ENCODE measurements at places on chromosomes 3 and 15.
A peak's percentile ranks its signal among the peaks of the same experiment; 100 is the strongest.

GRCh38 chr3:24088782-24089181 lies 143.7 kb downstream of the NR1D2 start:
- DNase-seq: peak; percentile 57

DNA sequence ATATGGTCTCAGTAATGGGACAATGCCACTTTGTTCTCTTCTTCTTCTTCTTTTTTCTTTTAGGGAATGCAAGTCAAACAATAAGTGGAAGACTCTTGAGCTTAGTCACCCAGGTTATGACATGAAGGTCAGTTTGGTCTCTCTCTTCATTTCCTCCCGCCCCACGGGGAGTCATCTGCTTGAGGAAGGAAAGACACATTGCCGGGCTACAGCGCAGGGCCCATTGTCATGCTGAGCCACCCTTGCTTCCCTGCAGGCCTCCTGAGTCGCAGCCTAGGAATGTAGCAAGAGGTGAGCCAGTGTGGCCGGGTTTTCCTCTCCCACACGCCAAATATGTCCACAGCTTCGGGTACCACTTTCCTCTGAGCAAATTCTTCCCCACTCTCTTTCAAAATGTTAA lies 47.6 kb downstream of the RAP2B start:
- peak; percentile 63 for DNase-seq

- no peak for DNase-seq
Observed at GRCh38 chr3:141269961-141270360, 38.3 kb downstream of the PXYLP1 start.

DNA sequence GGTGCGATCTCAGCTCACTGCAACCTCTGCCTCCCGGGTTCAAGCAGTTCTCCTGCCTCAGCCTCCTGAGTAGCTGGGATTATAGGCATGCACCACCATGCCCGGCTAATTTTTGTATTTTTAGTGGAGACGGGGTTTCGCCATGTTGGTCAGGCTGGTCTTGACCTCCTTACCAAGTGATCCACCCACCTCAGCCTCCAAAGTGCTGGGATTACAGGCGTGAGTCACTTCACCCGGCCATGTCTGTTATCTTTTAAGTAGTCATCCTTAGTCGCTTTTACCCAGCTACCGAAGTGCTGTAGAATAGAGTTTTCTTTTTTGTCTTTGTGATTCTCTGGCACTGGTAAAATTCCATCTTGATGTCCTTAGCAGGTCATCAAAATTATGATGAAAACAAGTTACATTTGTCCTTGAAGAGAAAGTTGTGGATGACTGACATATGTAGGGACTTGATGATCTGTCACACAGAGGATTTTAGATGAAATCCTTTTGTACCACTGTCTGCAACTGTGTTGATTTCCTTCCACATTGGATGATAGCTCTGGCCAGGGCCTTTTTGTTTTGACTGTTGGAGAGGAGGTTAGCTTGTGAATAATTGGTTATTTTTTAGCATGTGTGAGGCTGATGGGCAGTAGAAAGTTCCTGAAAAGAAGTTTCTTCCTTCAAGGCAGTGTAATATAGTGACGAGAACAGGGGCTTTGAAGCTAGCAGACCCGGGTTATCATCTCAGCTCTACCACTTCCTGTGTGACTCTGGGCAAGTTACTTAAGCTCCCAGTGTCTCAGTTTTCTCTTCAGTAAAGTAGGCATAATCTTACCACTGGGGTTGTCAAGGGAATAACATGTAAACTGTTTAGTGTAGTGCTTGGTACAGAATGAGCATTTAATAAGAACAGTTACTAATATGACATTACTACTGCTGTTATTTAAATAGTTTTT lies 18.8 kb downstream of the ATG7 start:
- DNase-seq: peak; percentile 81

DNA sequence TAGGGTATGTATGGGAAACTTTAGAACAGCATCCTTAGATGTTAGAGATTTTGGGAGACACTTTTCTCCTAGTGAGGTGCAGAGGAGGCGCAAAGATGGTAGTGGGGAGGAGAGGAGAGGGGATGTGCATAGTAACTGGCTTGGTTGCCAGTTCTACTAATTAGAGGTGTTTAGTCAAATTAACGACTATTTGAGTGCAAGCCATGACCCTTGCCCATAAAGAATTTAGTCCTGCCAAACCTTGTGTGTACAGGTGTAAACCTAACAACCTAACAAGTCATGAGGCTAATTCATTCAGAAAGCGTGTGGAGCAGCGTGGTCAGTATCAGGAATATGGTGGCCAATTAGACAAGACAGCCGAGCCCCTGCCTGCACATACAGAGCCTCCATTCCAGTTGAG lies 62.2 kb upstream of the SEC22A start:
- no peak for DNase-seq

DNA sequence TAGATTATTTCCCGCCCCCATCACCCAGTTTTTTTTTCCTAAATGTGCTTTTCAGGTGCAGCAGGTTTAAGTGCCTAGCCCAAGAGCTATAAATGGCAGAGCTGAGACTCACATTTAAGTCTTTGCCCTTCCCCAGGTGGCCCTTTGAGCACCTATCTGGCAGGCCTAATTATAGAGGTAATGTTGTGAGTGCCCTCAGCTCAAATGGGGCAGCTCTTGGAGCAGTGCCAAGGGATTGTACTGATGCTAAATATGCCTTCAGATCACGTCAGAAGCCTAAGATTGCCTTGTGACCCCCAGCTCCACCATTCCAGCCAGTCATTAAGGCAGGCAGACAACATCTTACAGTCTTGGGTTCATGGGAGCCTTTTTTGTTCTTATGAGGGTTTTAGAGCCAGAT lies 159.5 kb downstream of the RPLP1 start:
- DNase-seq: no peak

- DNase-seq: no peak
Observed at GRCh38 chr15:48470096-48470495, 138.9 kb downstream of the DUT start.

DNA sequence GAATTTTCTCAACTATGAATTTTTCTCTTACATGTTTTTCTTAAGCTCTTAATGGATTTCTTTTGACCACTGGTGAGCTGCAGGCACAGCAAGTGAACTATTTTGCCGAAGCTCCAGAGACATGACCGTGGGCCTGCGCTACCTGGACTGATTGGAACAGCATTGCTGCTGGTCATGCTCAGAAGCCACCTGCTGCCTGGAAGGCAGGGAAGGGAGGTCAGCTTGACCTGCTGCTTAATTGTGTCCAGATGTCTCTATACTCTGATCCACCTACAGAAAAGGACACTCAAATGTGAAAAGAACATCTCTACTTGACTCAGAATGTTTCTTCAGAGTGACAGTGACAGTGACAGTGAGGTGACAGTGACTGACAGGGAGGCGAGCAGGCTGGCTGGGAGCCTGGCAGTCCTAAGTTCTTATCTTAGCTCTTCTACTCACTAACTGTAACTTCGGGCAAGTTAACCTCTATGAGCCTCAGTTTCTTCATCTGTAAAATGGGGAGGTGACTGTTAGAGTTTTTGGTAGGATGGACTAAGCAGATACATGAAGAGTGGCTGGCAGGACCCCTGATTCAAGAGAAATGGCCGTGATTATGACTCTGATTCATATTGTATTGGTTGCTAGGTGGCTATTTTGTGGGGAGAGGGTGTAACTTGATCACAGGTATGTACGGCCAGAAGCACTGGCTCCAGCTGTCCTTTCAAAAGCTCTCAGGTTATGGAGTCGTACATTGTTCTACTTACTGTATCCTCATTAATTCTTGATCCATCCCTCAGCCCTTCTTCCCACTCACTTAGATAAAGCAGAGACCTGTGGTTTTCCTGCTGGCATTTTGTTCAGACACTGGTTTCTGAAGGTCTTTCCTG lies 54.8 kb upstream of the DLG1 start:
- DNase-seq: no peak

DNA sequence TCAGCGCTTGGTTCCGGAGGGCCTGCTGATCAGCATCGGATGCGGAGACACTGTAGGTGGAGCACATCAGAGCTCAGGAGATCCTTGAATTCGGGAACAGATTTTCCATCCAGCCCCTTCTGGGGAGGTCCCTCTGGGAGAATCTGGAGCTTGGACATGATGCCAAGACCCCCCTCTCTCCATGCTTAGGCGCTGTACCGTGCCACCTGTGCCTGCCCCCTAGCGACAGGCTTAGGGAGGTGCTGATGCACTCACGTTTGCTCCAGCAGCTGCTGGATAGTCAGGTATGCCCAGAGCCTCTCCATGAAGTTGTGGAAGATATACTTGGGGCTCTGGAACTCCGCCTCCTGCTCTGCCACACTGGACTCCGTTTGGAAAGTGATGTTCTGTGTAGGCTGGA lies 9.7 kb downstream of the ITIH4 start:
- DNase-seq: peak; percentile 12

GRCh38 chr3:172475703-172476102 lies 27.4 kb upstream of the GHSR start:
- DNase-seq: no peak

- no peak for DNase-seq
Observed at GRCh38 chr15:23566651-23567050, 1.2 kb downstream of the MKRN3 start.

GRCh38 chr15:92510163-92510882 lies 116.6 kb downstream of the ST8SIA2 start:
- no peak for DNase-seq

GRCh38 chr3:115671761-115672455 lies 48.6 kb downstream of the GAP43 start:
- DNase-seq: peak; percentile 40

DNA sequence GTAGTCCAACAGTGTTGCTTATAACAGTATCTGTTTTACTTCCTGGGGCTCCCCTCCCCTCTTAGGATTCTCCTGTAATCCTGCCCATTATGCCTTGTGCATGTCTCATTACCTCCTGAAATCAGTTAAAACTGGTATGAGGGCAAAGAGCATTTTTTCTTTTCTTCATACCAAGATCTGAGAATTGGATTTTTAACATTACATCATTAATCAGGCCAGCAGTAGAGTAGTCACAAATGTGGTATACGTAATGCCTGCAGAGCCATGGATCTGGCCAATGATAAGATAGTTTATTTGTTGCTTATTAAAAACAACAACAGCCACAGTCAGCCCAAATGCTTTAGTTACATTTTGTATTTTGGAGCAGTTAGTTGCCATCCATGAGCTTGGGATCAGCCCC lies 23.2 kb downstream of the ARID3B start:
- DNase-seq: no peak

DNA sequence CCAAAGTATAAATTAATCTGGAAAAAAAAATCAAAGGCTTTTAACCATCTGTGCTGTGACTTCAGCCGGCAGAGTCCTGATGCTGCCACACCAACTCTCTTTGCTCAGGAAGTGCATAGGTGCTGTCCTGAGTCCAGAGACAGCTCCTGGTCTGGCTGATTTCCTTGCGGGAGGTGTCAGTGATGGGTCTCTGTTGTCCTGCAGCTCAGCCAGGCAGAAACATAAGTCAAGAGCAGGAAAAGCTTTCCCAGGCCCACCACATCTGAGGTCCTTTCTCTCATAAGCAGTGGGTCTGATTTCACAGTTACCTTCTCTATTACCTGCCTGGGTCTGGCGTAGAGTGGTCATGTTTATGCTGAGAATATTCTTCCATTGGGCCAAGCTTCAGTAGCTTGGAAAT lies 19.4 kb downstream of the CHST2 start:
- no peak for DNase-seq

- DNase-seq: no peak
Observed at GRCh38 chr3:138468451-138468850, 34.0 kb downstream of the ESYT3 start.

- peak; percentile 79 for DNase-seq
Observed at GRCh38 chr3:12967606-12968351, 105.5 kb downstream of the IQSEC1 start.

DNA sequence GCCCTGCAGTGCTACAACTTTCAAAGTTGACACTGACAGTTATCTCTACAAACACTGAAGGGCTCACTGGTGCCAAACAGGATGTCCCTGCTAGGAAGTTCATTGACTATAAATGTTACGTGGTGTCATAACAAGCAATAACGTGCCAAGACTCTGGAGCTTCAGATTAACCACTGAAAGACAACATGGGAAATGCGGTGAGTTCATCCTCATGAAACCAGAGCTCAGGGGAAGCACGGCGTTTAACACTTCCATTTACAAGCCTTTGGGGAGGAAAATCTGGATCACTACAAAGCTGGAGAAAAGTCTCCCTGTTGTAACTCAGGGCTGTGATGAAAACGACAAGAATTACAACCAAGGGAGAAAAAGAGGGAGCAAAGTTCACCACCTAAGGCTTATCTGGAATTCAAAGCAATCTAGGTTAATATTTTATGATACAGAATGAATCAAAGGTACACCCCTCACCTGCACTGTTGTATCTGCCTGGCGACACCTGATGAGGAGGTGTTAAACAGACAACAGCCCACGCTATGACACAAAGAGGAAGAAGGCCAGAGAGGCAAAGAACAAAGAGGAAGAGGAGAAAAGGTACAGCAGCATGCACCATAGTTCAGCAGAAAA lies 27.0 kb downstream of the SHQ1 start:
- DNase-seq: peak; percentile 76

GRCh38 chr3:149479621-149480325 lies 5.3 kb downstream of the TM4SF4 start:
- DNase-seq: no peak

DNA sequence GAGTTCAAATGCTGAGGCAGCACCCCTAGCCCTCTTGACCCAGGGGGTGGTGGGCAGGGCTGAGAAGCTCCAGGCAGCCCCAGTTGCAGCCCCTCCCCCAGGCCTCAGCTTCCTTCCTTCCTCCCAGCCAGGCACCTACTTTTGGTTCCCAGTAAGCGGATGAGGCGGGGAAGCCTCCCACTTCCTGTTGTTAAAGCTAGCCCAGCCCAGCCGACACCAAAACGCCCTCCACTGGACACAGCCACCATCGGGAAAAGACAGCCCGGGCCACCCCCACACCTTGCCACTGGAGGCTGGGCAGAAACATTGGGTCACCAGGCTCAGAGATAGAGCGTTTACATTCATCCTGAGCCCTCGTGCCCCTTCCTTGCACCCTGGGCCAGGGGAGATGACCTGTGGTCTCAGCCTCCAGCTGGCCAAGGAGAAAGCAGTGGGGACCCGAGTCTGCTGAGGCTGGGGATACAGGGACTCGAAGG lies 3.5 kb downstream of the DUSP7 start:
- peak; percentile 76 for DNase-seq

GRCh38 chr3:156106721-156107373 lies 13.5 kb upstream of the KCNAB1 start:
- DNase-seq: no peak

GRCh38 chr3:35931867-35932266 lies 292.5 kb downstream of the ARPP21 start:
- no peak for DNase-seq

GRCh38 chr3:182330646-182331045 lies 462.7 kb upstream of the ATP11B start:
- DNase-seq: no peak

- no peak for DNase-seq
Observed at GRCh38 chr3:26484140-26484539, 138.4 kb upstream of the LRRC3B start.

GRCh38 chr15:66733976-66734375 lies 31.9 kb downstream of the SMAD6 start:
- DNase-seq: no peak

DNA sequence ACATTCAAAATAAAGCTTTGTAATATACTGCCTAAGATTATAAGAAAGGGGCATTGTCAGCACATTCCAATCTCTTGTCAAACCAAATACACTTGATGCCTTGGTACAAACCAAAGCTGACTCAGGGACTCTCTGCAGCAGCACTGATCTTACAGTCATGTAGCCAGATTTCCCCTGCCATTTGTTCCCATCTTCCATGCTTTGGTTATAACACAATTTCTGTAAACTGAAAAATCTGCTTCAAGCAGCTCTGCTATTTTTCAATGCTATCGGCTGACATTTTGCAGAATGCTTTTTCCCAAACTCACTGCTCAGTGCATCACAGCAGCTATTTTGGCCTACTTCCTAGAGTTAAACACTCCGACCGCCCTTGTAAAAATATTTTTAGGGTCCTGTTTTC lies 18.2 kb downstream of the PLOD2 start:
- DNase-seq: peak; percentile 71

- DNase-seq: no peak
Observed at GRCh38 chr3:42980209-42980608, 1.1 kb downstream of the GASK1A start.

All from fibroblast of mammary gland (primary cell).